ENCODE measurements at places on chromosomes 5 and 9.
A peak's percentile ranks its signal among the peaks of the same experiment; 100 is the strongest.

GRCh38 chr5:55123365-55123764, 20.9 kb downstream of the GZMA start:
- DNase-seq = no peak

GRCh38 chr5:138870611-138871010, 4.5 kb downstream of the LRRTM2 start:
- DNase-seq = no peak

GRCh38 chr9:131960851-131961495, 118.7 kb downstream of the MED27 start:
- DNase-seq = no peak

DNA sequence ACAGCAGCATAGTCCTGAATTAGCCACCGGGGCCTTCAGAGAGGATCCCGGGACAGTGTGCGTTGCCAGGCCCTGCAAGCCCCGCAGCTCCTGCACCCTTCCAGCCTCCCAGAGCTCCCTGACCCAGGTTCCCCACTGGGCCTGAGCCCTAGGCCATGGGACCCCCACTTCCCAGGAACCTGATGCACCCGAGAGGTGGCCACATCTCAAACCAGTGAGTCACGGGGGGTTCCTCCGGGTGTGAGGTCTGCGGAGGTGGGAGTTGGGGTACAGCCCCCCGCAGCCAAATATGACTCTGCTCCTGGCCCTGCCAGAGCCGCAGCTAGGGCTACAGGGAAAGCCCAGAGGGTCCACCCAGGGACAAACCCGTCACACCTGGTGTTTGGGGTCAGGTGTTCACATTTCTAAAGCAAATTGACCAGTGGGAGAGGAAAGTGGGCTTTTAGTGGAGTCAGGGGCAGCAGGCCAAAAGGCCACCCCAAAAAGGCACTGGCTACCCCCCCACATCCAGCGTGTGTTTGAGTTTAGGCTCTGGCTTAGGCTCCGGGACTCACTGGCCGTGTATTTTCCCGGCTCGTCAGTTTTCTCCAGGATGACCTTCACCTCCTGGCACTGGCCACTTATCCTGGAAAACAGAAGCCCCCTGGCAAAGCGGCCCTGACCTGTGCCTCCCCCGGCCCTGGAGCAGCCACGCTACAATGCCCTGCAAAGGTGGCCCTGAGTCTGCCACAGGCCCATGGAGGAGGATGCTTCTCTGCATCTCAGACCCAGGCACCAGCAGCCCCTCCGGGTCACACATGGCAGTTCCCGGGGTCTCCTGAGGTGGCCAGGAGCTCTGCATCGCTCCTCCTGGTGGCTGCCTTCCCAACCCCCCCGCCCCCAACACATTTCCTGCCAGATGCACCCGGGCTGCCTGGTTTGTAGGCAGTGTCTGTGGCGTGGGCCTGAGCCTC, 17.4 kb upstream of the OBP2B start:
- DNase-seq = no peak

GRCh38 chr9:128304136-128304970, 17.9 kb downstream of the TRUB2 start:
- no peak for DNase-seq

DNA sequence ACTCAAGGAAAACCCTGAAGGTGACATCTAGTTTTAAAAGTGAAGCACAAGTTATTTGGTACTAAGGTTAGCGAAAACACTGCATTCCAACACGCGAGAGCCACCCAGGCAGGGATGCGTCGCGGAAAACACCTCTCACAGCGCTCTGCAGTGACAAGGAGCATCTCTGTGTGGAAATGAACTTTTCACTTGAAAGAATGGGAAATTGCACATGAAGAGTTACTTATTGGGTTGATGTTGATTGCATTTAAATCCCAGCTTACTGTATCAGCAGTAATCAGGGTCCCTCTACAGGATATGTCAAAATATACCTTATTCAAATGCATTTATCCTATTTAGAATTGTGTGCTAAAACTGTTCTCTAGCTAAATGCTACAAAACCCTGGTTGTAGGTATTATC, 144.4 kb downstream of the BNC2 start:
- DNase-seq = no peak

- no peak for DNase-seq
These were observed 7.3 kb upstream of the ZNF346 start for GRCh38 chr5:177015156-177015555.

GRCh38 chr9:136399176-136400037, 563 bp downstream of the SNAPC4 start:
- peak; percentile 61 for DNase-seq

DNA sequence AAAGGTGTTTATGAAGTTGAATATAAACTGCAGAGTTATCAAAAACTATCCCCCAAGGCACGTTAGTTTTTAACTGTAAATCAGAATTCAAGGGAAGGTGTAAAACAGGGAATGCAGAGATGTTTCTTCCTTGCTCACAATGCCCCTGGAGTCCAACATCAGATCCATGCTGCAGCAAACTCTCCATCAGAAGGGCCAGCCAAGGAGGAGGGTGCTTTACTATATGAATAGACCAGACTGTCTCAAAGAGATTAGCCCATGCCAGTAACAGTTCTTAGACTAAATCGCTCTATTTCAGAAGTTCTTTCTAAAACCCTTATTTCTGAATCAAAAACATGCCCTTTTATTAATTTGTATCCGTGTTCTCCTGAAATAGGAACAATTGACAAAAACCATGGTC, 362.8 kb upstream of the RPS23 start:
- DNase-seq = no peak

GRCh38 chr5:55864606-55865541, 13.7 kb downstream of the IL31RA start:
- DNase-seq = no peak

DNA sequence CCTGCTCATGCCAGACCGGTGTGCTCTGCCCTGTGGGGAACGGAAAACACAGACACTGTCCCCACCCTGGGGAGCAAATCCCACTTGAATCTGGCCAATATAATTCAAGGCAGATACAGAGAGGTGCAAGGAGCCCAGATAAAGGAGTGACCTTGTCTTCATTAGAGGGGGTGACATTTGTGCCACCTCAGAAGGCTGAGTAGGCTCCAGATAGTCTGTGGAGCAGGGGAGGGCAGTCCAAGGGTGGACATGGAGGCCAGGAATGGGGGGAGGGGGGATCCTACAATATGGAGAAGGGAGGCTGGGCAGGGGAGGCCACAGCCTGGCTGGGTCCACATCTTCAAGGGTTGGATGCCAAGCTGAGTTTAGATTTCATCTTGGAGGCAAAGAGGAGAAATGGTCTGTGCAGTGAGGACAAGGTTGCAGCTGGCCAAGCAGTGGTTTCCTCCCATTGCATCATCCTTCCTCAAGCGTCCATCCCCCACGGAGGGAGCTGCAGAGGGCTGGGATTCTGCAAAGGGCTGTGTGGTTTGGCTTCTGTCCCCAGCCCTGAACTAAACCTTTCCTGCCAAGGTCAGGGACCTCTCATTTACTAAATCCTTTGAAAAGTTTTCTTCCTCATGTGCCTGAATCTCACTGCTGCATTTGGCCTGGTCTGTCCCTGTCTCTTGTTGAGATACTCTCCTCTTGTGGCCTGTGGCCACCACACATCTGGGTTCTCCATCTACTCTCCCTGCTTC, 60.1 kb downstream of the GALNT12 start:
- no peak for DNase-seq

DNA sequence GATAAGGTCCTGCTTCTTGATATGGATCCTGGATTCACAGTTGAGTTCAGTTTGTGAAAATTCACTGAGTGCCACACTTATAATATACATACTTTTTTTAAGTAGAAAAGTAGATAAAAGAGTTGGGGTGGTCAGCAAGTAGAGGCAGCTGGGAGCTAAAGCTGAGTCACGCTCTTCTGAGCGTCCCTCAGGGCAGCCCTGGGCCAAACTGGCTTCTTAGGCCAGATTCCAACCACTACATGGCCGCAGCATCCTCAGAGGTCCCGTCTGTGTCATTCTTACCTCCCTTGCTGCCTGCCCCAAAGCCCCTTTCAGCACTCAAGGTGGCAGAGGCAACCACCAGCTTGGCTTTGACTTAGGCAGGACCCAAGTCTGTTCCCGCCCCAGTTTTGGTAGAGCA, 123.3 kb upstream of the TBC1D2 start:
- DNase-seq = no peak

GRCh38 chr5:122195802-122196394, 66.6 kb downstream of the ZNF474 start:
- no peak for DNase-seq

- no peak for DNase-seq
These were observed 95.8 kb upstream of the LMX1B start for GRCh38 chr9:126517833-126518356.

DNA sequence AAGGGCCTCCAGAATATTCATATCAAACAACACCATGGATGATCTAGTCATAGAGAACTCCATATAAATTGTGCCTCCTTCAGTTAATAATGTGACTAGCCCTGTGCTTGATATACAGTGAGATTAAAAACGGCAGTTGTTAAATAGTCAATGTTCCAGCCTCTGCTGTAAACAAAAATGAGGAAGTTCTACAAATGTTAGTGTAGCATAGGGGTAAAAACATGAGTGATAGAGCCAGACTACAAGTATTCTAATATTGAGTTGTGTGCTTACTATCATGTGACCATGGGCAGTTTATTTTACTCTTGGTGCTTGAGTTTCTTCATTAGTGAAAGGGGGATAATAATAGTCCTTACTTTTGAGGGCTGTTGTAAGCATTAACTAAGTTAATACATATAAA, 43.3 kb upstream of the SLCO6A1 start:
- DNase-seq = no peak

GRCh38 chr9:136943291-136944211, 987 bp downstream of the FBXW5 start:
- peak; percentile 52 for DNase-seq

GRCh38 chr9:83937861-83938455, 16.7 kb upstream of the KIF27 start:
- DNase-seq = no peak

- no peak for DNase-seq
These were observed 180.4 kb downstream of the GAS1 start for GRCh38 chr9:86766912-86767311.

- DNase-seq = no peak
These were observed 10.8 kb downstream of the ZDHHC11B start for GRCh38 chr5:773517-774264.

DNA sequence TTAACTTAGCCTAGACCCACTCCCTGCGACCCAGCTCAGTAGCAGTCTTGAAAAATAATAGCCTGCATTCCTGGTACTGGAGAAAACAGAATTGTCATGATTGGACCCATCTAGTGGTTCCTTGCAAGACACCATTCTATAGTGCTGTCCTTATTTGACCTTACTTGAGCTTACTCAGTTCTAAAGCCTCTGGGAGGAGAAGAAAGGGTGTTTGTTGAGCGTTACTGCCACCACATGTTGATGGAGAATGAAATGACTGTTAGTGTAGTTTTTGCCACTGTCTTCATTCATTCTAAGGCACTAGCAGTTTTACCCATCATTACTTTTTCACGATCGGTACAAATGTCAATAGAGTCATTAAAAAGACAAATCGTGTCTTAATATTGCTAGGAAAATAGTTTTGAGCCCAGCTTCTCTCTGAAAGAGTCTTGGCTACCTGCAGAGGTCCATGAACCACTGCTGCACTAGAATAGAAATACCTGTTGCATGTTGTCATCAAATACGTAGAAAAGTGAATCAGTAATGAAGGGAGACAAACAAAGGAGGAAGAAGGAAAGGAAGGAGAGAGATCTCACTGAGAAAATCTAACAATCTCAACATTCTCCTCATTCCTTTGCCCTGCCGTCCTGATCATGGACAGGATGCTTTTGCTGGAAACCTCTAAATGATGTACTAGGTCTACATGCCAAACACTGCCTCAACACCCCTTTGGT, 96.0 kb downstream of the LIX1 start:
- no peak for DNase-seq

- no peak for DNase-seq
These were observed 41.2 kb downstream of the RCL1 start for GRCh38 chr9:4833781-4834560.

DNA sequence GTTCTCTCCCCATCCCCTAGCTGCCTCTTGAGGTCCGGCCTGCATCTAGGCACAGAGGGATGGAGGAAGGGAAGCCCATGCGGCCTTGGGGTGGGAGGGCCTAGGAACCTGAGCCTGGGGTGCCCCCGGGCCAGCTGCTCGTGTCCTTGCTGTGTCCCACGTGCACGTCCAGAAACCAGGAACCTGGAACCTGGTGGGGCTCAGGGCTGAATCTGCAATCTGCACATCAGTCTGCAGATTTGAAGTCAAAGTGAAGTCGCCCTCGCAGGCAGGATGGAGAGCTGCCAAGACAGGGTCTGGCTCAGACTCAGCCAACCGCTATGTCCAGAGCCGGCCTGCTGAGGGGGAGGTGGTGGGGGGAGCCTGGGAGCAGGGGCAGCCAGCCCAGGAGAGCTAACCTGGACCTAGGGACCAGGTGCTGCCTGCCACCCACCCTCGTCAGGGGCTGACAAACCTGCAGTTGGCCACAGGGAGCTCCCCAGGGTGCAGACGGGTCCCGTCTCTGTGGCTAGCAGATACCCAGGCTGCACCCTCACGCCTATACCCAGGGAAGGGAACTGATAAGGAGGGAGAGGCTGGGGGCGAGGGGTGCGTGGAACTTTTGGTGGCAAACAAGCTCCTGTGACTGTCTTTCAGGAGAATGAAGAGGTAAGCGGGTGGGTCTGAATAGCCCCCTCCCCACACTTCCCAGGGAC, 103.5 kb upstream of the SIMC1 start:
- DNase-seq = no peak

DNA sequence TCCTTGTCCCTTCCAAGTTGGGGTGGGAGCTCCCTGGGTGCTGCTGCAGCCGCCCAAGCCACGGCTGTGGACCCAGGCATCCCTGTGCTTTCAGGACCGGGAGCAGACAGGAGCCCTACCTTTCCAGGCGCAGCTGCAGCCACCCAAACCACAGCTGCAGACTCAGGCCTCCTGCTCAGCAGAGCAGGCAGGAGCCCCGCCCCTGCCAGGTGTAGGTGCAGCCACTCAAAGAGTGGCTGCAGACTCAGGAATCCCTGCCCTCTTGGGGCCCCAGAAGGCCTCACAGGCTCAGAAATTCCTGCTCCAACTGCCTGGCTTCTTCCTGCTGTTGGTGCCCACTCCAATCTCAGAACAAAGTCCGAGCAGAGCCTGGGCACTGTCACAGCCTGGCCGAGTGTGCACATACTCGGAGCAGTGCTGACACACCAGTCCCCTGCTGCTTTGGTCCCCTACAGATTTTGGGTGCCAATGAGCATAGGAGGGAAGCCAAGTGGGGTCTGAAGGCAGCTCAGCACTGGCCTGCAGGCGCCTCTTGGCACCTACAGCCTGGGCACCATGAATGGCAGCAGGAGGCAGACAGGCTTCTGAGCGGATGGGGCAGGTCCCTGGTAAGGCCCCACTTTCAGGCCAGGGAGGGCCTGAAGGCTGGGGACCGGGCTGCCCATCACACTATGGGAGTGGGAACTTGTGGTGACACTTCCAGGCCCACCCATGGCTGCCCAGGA, 6.0 kb upstream of the TESK1 start:
- no peak for DNase-seq

- DNase-seq = no peak
These were observed 1.7 kb upstream of the AIF1L start for GRCh38 chr9:131094622-131095021.

GRCh38 chr5:36521838-36522745, 84.3 kb upstream of the SLC1A3 start:
- DNase-seq = no peak

- no peak for DNase-seq
These were observed 2.8 kb upstream of the BNC2 start for GRCh38 chr9:16873126-16873802.
